ENCODE measurements at places on chromosomes 5 and 9.
A peak's percentile ranks its signal among the peaks of the same experiment; 100 is the strongest.

DNA sequence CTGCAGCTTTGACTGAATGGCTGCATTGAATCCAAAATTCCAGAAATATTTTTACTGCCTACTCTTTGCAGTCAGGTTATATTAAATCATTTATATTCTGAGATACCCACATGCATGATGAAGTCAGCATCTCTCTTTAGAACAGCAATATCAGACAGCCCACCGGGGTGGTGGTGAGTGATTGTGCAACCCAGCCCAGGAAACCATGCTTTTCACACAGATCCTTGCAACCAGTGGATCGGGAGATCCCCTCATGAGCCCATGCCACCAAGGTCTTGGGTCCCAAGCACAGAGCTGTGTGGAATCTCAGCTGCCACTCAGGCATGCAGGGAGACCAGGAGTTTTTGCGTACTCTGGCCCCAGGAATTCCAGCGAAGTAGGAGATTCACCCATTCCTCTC lies 226.5 kb downstream of the DTWD2 start:
- no peak for DNase-seq

DNA sequence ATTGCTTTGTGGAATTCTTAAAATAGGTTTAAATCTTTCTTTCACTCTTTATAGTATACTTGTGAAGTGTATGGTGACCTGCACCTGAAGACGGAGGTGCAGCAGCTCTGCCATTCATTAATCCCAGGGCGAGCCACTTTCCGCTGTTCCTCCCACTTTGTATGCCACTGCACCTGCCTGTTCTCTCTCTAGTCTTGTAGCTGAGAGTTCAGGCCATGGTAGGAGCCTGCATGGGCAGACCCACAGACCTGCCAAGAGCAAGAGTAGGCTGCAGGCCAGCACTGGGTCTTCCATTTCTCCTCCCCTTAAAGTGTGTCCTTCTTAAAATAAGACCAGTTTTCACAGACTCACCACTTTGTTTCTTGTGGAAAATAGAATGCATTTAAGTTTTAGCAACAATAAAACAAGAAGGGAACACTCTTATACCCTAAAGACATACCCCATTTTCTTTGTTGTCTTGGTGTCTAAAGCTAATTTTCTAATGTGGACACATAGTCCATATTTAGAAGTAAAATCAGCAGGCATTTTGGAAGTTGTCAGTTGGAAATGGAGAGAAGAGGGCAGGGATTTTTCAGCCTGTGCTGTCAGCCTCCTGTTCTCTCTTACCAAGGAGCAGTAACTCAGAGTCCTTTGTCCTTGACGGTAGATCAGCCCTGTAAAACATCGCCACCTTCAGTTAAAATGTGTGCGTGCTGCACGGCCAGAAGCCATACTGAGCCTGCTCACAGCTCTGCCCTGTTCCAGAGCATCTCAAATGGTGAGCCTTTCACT lies 103.2 kb downstream of the SNCAIP start:
- DNase-seq: peak; percentile 46

GRCh38 chr5:149932445-149933350 lies 11.9 kb downstream of the PDE6A start:
- DNase-seq: peak; percentile 33

DNA sequence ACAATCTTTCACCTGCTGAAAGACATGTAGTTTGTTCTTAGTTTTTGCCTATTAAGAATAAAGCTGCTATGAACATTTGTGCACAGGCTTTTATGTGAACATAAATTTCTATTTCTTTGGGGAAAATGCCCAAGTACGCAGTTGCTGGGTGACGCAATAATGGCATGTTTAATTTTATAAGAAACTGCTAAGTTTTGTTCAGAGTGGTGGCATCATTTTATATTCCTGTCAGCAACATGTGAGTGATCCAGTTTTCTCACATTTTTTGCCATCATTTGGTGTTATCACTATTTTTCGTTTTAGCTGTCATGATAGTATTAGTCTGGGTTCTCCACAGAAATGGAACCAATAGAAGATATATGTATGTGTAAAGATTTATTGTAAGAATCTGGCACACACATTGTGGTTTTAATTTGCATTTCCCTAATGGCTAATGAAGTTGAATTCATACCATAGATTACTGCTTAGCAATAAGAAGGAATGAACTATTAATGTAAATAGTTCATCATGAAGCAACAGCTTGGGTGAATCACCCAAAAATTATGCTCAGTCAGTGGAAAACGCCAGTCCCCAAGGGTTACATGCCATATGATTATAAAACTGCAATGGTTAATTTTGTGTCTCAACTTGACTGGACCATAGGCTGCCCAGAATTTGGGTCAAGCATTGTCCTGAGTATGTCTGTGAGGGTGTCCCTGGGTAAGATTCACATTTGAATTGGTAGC lies 358.6 kb downstream of the MSX2 start:
- DNase-seq: peak; percentile 7

DNA sequence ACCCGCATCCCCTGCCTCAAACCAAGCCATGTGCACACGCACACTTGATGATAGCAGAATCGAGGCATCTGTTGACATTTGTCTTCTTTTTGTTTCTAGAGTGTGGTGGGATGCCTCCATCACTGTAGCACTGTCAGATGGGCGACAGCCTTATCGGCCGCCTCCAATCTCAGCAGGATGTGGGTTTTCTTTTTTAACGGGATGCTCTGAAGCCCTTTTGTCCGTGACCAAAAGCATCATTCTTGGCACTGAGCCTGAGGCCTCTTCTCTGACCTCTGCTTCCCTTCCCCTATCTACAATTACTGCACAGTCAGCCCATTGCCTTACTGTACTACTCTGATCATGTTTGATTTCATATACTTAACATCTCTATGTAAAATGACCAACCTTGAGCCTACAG lies 78.3 kb downstream of the LMNB1 start:
- DNase-seq: peak; percentile 26

DNA sequence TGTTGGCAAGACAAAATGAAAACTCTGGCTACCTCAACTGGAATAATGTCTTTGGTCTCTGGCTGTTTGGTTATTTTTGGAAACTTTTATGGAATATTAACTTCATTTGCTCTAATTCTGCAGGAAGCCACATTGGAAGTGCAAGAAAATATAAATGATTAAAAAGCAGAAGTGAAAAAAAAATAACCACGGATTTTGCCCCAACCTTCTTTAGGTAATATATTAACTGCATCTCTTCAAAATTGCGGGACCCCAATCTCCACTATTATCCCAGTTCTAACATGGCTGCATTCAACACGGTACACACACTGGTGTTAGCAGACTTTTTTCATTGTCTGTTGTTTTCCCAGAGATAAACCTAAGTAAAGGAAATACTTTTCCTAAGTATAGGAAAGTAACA lies 23.0 kb downstream of the GLIS3 start:
- DNase-seq: no peak

DNA sequence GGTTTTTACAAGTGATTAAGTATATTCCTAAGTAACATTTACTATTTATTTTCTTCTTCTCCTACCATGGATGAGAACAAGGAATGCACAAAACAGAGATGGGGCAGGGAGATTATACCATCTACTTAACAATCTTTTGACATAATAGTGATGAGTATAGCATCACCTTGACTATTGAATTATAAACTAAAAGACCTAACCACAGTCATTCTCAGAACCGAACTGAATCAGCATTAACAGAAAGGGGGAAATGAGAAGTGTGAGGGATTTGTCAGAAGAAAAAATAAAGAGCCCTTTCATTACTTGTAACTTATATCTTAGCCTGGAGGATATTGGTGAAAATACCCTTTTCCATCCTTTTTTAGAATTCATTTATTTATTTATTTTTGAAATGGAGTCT lies 21.9 kb downstream of the OR2Y1 start:
- no peak for DNase-seq

GRCh38 chr5:107184066-107184465 lies 486.7 kb downstream of the EFNA5 start:
- no peak for DNase-seq

DNA sequence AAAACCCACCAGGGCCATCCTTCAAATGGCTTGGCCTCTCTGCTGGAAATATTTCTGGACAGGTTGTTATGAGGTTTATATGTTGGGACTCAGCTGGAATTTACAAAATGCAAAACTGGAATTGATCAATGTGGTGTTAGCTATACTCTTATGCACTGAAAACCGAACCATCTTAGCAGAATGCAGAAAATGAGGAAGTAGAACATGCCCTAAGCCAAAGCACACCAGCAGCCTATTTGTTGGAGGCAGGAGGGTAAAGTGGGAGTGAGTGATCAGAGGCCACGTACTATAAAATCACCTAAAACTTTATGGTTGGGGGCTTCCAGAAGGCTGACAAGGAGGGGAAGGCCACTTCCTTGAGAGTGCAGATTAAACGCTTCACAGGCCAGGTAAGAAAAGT lies 63.6 kb upstream of the C5orf63 start:
- DNase-seq: no peak

DNA sequence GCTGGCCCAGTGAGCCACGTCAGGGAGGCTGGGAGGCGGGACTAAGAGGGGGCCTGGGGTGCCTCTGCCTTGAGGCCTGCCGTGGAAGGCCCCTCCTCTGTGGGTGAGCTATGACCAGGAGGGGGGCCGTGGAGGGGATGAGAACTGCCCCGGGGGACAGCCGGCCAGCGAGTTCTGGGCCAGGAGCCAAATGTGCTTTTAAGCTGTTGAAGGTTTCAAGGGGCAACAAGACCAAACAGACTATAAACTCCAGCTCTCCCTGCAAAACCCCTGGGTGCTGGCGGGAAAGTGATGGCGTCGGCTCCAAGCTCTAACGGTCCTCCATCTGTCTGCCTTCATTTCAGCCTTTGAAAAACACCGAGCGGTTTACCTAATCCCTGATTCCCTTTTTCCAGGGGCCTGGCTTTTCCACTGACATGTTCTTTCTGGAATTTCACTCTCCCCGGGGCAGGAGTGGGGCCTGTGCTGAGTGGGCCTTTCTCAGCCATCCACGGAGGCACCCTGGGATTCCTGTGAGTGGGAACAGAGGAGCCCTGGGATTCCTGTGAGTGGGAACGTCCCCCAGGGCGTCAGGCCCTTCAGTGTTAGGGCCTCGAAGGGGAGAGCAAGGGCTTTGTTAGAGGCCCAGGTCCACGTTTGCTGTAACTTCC lies 65.6 kb downstream of the COL5A1 start:
- DNase-seq: peak; percentile 90

- DNase-seq: no peak
Measured at GRCh38 chr5:11941566-11941965, 37.3 kb upstream of the CTNND2 start.

DNA sequence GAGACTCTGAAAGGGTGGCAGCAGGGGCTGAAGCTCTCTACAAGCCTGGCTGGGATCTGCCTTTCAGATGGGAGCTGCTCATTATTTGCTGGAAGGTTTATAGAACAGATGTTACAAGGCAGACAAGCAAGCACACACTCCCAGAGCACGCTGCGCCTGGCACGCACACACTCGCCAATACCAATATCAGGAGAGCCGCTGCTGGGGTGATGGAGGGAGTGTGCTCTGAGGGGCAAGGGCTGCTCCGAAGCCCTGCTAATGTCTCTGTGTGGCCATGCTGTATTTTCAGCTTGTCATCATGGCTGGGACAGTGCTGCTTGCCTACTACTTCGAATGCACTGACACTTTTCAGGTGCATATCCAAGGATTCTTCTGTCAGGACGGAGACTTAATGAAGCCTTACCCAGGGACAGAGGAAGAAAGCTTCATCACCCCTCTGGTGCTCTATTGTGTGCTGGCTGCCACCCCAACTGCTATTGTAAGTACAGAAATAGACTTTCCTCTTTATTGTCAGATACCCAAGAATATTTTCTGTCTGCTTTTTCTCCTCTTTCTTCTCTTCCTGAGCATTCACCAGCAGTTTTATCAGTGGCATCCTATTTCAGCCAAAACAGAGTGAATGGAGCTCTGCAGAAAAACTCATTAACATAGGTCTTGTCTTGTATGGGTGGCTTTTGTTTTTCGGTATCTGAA lies 115.1 kb downstream of the BAAT start:
- DNase-seq: no peak

DNA sequence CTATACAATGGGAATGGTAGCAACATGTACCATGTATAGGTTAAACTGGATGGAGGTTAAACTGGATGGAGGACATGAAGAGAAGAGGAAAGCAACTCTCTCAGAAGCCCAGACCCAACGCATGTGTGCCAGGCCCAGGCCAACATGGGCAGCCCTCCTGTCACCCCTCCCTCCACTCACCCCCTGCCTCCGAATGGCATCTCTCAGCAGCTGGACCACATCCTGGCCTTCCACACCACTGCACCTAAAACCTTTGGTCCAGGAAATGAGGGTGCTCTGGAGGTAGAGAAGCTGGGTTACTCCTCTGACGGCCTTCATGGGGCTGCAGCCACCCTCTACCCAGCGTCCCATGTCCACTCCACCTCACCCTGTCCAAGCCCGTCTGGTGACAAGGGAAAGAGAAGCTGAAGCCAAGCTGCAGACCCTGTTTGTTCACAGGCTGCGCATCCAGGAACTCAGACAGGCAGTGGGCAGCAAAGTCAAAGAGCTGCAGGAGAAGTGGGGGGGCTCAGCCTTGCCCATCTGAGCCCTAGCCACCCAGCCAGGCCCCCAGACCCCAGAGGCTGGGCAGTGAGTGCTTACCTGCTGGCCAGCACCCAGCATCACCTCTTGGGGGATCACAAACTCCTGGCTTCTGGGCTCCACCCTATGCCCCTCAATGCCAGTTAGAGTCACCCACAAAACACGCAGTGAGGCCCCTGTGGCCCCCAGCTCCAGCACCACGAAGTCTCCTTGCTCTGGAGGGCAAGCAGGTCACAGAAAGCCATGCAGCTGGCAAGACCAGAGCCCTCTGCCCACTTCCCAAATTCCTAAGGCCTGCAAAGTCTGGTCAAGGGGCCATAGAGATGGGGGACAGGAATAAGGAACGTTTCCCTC lies 8.5 kb downstream of the HK3 start:
- DNase-seq: no peak

- peak; percentile 37 for DNase-seq
Measured at GRCh38 chr5:96001262-96001661, 39.6 kb upstream of the ELL2 start.

DNA sequence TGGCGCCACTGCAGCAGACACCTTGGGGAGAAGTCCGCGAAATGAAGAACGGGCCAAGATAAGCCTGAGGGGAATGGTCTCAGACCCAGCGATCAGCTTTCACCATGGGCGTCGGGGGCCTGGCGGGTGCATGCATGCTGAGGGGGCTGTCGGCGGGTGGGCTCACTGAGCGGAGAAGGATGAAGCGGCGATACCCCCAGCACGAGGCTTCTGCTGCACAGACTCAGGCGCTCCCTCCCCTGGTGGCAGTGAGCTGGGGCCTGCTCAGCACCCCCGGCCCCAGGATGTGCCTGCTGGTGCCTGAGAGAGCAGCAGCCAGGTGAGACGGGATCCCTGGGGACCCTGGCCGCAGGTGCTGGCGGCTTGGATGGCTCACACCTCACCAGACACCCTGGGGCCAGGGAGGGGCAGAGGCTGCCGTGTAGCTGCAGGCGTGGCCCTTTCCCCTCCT lies 31.2 kb downstream of the CEP72 start:
- no peak for DNase-seq

GRCh38 chr5:150167908-150168307 lies 1.3 kb downstream of the CDX1 start:
- DNase-seq: no peak

- peak; percentile 58 for DNase-seq
Measured at GRCh38 chr5:40906351-40906751, 2.9 kb upstream of the C7 start.

- DNase-seq: no peak
Measured at GRCh38 chr5:50749873-50750272, 83.4 kb downstream of the PARP8 start.
